ENCODE measurements at places on chromosomes 7 and 10.

- no peak for DNase-seq
These were observed 39.0 kb upstream of the TMEM229A start for GRCh38 chr7:124071843-124072242.

GRCh38 chr7:54543051-54543488, 895 bp downstream of the VSTM2A start:
- no peak for DNase-seq

GRCh38 chr10:103491729-103492364, 1.7 kb upstream of the NEURL1 start:
- no peak for DNase-seq

DNA sequence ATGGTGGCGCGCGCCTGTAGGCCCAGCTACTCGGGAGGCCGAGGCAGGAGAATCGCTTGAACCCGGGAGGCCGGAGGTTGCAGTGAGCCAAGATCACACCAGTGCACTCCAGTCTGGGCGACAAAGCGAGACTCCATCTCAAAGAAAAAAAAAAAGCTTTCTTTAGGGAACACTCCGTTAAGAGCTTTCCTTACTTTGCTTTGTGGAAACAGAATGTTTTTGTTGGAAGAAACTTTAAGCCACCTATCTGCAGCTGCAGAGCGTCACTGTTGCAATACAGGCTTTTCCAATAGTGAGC, 641 bp upstream of the TPK1 start:
- no peak for DNase-seq

DNA sequence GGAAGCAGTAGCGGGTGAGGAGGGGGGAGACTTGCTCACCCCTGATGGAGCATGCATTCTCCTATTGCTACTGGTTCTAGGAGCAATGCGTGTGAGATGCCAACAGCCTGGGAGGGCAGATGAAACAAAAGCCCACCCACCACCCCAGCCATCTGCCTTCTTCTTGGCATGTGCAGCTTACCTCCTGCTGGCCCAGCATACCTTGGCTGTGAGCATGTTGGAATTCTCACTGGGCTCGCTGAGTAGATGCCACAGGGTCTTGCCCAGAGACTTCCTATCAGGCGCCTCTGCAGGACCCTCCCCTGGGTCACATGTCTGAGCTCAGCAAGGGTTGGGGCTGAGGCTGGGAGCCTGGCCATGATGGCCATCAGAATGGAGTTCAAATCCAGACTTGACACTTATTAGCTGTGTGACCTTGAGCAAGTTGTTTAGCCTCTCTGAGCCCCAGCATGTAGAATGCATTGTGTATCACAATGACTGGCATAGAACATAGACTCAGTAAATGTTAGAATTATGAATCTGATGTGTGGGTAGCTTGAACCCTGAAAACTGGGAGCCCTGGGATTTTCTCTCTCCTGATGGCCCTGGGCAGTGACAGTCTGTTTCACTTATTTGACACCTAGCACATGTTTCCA, 38.2 kb downstream of the CDH23 start:
- peak; percentile 44 for DNase-seq

DNA sequence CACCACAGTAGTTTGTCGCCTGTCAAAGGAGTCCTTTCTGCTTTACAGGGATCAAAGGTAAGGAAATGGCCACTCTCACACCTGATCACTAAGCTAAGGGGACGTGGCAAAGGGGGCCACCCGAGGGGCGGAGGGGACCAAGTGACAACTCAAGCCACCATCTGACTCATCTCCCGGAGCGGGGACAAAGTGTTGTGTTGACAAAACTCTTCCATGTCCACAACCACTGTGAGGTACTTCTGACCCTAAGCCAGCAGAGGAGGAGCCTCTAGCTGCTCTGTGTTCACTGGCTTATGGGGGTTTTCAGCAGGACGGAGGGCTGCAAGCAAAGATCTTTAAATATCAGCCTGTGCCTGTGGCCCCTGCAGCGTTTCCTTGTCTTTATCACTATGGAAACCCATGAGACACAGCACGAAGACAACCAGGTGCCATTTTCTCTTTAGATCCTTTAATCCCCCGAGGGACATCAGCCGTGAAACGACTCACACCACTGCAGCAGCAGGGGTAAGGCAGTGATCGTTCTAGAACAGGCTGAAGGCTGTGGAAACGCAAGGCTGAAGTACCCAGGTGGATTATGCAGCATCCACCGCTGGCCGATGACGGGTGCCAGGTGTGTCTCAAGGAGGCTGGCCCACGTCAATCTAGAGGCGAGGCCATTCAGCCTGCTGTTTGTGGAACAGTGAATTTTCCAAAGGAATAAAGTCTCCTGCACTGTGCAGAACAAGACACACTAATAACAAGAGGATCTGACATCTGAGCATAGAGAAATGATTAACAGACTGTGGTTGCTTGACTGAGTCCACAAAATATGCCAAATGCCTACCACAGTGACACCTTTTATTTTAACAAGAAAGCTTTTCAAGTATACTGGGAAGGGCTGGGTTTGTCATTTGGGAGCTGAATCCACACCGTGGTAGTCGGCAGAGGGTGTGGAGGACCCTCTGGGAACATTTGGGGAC, 26.6 kb upstream of the DDC start:
- no peak for DNase-seq
